Occipital lobe (tissue), 3 donors: ENCODE measurements at places on chromosomes 11 and 22.

DNA sequence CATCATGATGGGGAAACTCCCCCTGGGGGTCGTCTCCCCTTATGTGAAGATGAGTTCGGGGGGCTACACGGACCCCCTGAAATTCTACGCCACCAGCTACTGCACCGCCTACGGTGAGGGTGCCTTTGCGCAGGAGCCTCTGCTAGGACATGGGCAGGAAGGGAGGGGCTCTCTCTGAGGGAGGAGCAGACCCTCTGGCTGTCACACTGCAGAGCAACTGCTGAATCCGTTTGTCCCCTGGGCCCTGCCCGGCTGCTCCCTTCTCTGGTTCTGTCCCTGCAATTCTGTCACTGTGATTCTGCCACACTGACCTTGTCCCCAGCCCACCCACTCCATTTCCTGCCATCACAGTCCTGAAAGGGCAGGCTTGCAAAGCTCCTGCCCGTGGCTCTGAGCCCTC is 26.7 kb upstream of the LRRC10B start:
- DNase-seq, result no peak

DNA sequence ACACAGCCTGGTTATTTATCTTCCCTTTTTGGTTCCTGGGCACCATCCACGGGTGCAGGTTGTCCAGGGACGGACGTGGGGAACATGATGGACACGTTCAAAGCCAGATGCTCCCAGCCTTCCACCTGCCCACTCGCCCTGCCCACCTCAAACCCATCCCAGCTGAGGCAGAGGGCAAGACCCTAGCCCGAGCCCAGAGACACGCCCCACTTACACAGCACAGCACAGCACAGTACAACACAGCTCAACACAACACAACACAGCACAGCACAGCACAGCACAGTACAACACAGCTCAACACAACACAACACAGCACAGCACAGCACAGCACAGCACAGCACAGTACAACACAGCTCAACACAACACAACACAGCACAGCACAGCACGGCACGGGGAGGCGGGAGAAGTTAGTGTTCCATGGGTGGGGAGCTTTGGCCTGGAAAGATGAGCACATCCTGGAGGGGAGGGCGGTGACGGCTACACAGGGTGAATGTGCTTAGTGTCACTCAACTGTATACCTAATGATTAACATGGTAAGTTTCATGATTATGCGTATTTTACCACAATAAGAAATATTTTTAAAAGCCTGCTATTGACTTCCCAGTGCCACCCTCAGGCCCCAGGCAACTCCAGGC is 1507.5 kb downstream of the BRD1 start:
- no peak for DNase-seq

- DNase-seq, result no peak
Observed at GRCh38 chr11:65945941-65946558, 770 bp downstream of the TSGA10IP start.

- DNase-seq, result no peak
Observed at GRCh38 chr11:27229511-27230191, 133.4 kb downstream of the CCDC34 start.

DNA sequence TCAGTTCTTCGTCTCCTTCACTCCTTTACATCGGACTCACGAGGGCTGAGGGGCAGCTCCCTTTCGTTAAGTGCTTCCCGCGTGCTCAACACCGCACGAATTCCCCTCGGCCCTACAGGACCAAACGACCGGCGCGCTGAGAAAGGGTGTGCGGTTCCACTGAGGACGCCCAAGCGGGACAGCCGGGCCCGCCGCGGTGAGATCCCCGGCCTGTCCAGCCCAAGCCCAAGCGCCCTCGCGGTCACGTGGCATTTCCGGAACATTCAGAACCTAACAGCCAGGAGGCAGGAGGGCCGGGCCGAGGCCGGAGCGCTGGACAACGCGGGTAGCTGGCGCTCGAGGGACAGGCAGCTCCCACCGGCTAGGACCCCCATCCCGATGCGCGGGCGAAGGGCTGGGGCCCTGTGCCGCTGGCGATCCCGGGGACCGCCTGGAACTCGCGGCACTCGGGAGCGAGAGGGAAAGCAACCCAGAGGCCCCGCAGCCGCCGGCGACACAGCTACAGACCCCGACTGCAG is 737 bp upstream of the STIP1 start:
- DNase-seq, result peak; percentile 82

GRCh38 chr22:19965771-19966709 is 24.4 kb upstream of the TXNRD2 start:
- DNase-seq, result no peak

- DNase-seq, result no peak
Observed at GRCh38 chr11:78786086-78786485, 211.4 kb upstream of the NARS2 start.

- DNase-seq, result no peak
Observed at GRCh38 chr22:39115570-39115969, 18.5 kb downstream of the APOBEC3H start.

DNA sequence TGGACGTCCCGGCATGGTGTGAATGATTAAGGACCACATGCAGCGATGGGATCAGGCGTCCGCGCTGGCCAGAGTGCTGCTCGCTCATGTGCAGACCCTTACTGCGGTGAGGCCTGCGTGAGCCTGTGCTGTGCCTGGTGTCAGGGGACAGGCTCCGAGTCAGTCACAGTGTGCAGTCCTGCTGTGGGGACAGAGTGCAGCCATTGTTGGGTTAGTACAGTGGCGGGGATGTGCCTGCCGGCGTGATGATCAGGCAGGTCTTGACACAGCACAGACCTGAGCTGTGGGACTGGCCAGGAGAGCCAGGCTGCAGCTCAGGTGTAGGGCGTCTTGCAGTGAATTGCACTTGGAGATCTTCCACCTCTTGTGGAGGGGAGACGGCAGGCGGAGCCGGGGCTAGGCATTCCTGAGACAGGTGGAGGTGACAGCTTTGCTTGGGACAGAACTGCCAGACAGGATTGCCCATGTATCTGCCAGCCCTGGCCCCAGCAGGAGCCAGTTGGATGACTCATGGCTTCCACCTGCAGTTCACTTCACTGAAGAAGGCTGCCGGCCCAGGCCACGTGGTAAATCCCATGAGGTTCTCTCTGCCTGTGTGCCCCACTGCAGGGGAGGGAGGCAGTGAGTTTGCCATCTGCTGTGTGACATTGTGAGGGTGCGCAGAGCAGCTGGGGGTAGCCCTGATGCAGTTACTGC is 17.3 kb downstream of the TRMU start:
- peak; percentile 58 for DNase-seq

GRCh38 chr22:20015971-20016733 is 471 bp downstream of the ARVCF start:
- DNase-seq, result no peak

- no peak for DNase-seq
Observed at GRCh38 chr22:41539146-41540005, 4.9 kb downstream of the POLR3H start.

DNA sequence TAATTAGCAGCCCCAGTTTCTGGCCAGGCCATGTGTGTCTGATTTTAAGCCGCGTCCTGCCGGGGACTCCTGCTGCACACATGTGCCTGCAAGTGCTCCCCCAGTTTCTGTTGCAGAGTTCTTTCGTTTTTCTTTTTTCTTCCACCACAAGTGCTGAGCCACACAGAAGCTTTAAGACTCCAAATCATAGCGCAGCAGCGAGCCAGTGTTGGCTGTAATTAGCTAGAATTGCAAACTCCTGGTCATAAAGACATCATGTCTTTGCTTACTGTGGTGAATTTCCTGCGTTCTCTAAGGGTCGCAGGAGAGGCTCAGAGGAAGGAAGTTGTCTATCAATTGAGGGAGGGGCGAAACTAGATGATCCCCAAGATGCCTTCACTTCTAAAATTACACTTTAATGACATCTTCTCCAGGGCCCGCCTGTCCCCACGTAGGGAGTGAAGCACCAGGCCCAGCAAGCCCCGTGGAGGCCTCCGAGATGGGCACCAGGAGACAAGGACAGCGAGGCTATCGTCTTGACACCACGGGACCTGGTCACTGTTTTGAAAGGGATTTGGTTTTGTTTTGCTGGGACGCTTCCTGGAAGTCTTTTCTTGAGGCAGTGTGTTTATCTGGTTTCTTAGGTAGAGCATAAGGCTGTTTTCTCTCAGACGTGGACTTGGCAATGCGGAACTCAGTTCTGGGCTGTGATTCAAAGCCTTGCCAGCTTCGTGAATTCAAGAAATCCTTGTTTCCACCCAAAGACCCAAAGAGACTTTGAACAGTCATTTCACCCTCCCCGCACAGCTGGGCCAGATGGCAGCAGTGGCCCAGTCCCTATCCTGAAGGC is 71.8 kb downstream of the UBASH3B start:
- DNase-seq, result no peak

- DNase-seq, result no peak
Observed at GRCh38 chr22:33028234-33028633, 29.9 kb downstream of the SYN3 start.

GRCh38 chr11:2673871-2674471 is 25.8 kb downstream of the KCNQ1OT1 start:
- no peak for DNase-seq

DNA sequence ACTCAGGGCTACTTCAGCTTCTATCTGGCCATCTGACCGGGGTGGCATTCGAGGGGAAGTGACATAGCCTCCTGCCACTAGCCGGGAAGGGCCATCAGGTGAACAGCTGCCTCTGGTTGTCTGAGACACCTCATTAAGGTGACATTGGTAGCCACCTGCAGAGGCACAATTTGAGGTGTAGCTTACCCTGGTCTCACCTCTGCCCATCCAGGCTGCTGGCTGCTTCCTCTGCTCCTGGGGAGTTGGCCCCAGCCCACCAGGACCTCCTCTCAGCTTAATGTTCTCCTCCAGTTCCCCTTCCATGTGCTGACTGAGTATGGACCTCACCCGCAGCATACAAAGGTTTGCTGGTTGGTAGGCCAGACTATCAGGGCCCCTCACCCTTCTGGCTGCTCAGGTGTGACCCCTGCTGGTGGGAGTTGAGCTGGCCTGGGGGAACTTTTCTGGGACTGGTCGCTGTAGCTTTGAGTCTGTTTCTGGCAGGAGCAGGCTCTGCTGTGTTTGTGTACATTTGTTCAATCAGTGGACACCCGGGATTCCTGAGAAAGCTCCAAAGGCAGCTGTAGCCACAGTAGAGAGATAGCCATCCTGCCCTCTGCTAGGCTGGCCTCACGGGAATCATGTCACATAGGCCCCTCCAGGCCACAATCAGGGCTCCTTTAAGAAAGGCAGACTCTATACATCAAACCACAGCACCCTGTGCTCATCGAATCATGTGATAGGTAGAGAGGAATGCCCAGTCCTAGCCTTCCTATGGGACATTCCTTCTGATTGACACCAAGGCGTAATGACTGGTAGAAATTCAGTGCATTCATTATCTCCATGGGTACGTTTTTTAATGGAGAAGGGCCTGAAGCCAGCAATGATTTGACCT is 295.1 kb upstream of the PLET1 start:
- peak; percentile 37 for DNase-seq

DNA sequence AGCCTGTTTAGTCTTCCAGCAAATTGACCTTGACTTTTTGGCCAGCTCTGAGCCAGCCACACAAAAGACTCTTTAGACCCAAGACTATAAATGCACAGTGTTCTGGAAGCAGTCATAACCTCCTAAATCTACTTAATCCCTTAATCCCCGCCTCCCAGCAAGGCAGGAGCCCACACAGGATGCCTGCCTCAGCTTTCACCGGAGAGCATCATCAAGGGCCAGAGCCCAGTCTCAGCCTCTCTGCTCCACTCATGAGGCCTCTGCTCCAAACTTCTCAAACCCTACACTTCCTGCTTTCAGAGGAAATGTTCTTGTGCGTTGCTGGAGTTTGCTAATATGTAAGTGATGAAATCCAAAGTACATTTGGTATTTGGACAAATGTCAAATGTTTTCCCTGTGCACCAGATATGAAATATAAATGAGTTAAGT is 57.9 kb upstream of the FSHB start:
- no peak for DNase-seq

DNA sequence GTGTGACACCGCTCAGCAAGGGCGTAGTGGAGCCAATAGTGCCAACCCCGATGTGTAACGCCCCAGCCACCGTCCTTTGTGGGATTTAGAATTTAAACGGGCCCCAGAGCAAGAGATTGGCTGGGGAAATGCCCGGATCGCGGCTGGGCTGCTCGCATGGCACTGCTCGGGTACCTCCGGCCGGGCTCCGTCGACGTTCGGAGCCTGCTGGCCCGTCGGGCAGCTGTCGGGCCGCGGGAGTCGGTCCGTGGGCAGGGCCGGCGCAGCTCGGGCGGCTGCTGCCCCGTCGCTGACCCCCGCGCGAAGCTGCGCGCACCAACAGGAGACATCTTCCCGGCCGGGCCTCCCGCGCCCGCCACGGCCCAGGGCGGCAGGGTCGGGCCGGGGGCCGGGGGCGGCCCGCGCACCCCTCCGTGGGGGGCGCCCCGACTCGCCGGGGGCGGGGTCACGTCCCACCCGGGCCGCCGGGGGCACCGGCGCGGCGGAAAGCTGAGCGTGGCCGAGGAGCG is 1.3 kb upstream of the KDM2A start:
- no peak for DNase-seq

DNA sequence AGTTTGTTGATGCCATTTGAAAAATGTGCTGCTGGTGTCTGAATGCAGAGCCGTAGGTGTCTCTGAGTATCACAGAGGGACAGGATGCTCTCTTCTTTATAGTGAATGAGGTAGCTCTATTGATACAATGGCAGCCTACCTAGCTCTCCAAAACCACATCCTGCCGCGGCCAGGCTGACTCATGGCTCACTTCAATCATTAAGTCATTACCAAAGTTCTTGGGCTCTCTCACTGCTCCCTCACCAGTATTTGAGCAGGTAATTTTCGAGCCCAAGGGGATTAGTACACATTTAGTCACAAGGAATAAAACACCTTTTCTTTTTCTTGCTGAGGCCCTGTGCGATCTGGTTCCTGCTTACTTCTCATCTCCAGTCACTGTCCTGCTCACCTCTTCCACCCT is 509.0 kb upstream of the LARGE1 start:
- no peak for DNase-seq

DNA sequence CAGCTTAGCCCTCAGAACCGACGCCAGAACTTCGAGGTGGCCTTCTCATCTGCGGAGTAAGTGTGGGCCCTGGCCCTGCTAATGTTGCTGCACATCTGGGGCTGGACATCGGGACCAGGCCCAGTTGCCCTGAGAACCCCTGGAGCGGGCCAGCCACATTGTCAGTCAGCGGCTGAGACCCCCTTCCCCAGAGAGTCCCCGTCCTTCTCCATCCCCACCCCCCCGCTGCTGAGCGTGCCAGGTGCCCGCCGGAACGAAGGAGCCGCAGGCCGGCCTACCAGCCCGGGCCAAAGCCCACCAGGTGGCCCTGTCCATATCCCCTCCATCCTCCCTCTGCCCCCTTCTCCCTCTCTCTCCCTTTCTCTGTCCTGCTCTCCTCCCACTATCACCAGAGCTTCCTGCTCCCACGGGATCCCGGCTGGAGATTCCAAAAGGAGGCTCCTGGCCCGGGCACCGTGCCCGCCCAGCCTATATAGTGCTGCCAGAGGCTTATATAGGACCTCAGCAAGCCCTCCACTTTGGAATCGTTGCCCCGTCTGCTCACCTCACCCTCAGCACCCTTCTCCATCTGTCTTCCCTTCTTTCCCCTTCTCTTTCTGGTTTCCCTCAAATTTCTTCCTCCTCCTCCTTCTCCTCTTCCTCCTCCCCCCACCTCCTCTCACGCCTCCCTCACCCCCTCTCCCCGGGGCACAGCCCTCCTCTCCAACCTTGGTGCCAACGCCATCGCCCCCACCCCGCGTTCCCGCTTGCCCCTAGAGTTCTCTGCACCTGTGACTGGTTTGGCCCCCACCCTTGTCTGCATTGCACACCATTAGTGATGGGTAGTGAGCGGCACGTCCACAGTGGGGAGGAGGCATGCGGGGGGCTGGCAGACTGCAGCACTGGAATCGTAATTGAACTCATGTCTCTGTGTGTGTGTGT is 7.3 kb downstream of the SELENOM start:
- no peak for DNase-seq
